ENCODE measurements at places on chromosomes 16 and 17. TPM values are rescaled to one million over a fixed set of nuclear protein-coding genes. Genes with fewer than 3 reads are reported as not detected.

GRCh38 chr16:85673529-85674417 lies 15.0 kb downstream of the GINS2 start:
- no peak for DNase-seq

GRCh38 chr16:23679274-23679985 lies 741 bp downstream of the PLK1 start:
- DNase-seq = peak; percentile 31

GRCh38 chr16:14028202-14028601 lies 42.9 kb upstream of the MRTFB start:
- DNase-seq = no peak

DNA sequence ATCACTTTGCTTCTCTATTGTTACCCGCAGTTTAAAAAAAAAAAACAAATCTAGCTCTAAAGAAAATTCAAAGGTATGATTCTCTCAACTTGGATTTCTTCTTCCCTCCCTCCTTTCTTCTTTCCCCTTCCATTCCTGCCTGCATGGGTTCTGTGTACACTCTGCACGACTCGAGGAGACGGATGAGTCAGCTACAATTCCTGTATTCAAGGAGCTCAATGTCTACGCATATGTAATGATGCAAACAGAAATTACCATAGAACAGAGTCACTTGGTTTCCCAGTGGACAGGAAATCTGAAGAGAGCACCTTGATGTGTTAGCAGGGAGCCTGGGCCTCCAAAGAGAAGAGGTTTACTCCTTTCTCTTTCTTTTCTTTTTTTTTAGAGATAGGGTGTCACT lies 92.3 kb downstream of the VPS53 start:
- DNase-seq = no peak

Gene TMC5
- polyA plus RNA-seq = not detected

DNA sequence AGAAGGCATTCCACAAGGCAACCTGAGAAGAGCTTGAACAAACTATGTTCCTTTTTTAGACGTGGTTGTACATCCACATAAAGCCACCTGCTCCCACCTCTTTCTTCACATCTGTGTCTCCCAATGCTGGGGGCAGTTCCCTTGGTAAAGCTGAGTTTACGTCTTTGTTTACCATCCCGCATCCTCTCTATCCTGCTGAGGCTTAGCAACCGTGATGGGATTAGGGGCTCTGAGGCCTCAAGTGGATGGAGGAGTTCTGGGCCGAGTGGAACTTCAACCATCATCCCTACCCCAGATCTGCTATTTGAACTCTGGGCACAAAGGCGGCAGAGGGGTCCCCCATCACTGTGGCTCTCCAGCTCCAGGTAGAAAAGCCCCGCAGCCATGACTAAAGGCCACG lies 94.2 kb upstream of the CREBBP start:
- DNase-seq = no peak

GRCh38 chr17:77180503-77181357 lies 40.0 kb downstream of the SEC14L1 start:
- DNase-seq = no peak

DNA sequence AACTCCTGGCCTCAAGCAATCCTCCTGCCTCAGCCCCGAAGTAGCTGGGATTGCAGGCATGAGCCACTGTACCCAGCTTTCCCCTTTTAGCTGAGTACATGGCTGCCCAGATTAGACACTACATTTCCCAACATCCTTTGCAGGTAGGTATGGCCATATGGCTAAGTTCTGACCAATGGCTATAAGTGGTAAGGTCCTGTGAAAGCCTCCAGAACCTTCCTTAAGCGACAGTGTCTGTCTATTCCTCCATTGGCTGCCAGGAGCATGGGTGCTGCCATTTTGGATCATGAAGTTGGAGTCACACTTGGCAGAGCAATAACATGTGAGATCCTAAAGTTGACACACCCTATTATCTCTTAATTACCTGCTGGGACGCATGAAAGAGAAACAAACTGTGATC lies 24.4 kb upstream of the CRHR1 start:
- no peak for DNase-seq

Gene PRR15L
- polyA plus RNA-seq = not detected

- DNase-seq = no peak
Observed at GRCh38 chr17:51165680-51166197, 472 bp upstream of the NME2 start.

- DNase-seq = no peak
Observed at GRCh38 chr16:4461250-4462085, 13.0 kb downstream of the NMRAL1 start.

- peak; percentile 64 for DNase-seq
Observed at GRCh38 chr17:68199837-68200688, 47.8 kb upstream of the AMZ2 start.

DNA sequence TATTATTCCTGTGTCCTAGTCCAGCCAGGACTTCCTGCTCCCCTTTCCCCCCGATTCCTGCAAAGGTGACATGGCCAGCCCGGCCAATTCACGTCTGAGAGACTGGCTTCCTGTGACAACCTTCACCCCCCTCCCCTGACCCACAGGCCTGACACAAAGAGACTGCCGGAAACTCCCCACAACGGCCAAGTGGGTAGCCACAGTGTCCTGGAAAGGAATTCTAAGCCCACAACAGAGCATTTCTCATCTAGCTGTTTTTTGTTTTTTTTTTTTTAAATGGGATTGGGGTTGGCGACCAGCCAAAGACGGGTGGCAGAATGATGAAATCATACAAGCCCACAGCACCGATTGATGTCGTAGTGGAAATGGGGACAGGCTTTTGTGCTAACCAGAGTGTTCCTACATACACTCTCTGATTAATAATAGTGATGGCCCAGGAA lies 2.8 kb upstream of the XAF1 start:
- no peak for DNase-seq

GRCh38 chr16:17470182-17470907 lies 415 bp downstream of the XYLT1 start:
- DNase-seq = peak; percentile 58

DNA sequence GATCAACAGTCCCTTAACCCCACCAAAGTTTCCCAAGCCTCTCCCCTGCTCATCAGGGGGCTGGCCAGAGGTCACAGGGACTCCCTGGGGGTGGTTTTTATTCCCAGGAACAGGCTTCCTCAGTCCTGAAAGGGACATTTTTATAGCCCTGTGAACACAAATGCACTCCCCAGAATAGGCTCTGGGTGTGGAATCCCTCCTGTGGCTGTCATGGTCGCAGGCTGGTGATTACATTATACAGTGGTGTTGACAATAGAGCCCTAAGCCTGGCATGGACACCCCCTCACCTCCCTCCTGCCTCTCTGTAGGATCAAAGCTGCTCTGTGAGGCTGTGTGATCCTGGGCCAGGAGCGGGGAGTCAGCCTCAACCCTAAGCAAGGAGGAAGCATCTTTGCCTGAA lies 1.4 kb upstream of the CA4 start:
- no peak for DNase-seq
